ENCODE measurements at places on chromosomes 5 and 9.

- DNase-seq: no peak
These were observed 46.6 kb downstream of the PTPN3 start for GRCh38 chr9:109451311-109452025.

DNA sequence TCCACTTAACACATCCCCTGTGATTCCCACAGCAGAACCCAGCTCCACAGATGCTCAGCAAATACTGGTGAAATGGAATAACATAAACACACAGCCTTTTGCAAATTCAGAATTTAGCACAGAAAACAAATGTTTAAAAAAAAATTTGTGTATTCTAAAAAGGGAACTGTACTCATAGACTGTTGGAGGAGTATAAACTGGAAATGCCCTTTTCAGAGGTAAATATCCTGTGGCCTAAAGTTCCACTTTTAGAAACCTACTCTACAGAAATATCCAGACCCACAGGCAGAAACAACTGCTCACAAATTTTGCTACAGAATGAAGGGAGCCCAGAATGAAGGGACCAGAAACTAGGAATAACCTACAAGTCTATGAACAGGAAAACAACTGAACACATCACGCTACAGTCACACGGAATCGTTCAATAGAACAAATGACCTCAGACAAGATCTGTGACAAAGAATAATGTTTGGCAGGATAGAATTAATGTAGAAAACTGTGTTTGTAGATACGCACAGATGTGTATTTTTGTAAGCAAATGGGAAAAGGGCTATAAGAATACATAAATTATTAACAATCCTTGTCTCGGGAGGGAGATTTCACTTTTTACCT, 78.5 kb downstream of the SHB start:
- no peak for DNase-seq

DNA sequence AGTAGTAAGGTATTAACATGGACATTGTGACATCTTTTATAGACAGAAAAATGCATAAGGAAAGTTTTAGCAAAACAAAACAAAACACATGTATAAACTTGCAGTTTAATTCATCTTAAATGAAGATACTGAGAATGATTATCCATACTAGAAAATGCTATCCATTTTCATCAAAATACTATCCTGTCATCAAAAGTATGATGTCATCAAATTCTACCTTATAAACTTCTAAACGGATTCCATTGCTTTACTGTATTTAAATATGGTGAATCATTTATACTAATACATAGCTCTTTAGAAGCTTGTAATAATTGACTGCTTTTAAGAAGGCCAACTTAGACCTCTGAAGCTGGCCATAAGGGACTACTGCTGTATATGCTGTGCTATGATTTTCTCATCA, 221.0 kb downstream of the EDIL3 start:
- DNase-seq: no peak

DNA sequence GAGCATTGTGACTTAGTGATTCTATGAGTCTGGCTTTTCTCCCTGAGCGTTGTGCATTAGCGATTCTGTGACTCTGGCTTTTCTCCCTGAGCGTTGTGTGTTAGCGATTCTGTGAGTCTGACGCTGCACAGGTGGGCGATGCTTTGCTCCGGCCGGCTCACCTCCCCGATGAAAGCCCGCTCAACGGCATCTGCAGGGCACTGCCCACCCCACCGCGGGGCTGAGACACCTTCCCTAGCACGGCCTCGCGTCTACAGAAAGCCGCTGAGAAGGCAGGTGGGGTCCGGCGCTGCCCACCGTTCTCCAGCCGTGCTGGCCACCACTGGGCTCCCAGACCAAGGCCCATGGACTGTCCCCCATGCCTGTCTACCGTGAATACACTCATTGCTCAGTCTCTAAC, 12.8 kb upstream of the SLC9A3 start:
- DNase-seq: peak; percentile 46

DNA sequence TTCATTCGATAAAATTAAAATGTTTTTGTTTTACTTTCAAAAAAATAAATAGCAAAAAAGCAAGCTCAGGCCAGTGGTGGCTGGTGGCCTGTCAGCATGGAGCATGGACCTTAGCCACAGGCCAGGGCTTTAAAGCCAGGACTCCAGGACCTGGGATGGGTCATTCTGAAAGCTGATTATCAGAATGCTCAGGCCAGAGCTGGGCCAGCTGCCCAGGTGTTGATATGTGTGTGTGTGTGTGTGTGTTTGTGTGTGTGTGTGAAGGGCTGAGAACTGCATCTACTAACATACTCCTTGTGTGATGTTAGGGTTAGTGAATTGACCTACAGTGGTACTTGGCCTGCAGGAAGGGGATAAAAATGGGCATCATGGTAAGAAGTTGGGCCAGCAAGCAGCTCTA, 21.5 kb downstream of the PALM2AKAP2 start:
- no peak for DNase-seq

GRCh38 chr5:127030259-127031146, at the start of gene MARCHF3:
TSS of gene MARCHF3 (minus strand) at chr5:127030558. CDS start at chr5:126918171, 112,387 bp downstream.
- peak; percentile 98 for DNase-seq

DNA sequence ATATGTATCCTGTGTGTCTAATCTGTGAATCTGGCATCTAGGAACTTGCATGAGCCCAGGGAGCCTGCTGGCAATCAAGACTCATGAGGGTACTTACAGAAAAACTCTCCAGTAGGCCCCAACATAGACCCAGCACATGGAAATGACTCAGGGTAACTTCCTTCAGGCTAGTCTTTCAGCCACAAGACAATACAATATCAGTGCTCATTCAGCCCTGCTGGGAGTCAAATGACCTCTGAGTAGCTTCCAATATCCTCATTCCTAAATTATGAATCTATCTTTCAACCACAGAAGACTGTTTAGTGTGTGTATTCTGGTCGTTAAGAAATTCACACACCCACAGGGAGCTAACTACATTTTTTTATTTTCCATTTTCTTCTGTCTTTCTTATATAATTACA, 1273.0 kb downstream of the EFNA5 start:
- no peak for DNase-seq

DNA sequence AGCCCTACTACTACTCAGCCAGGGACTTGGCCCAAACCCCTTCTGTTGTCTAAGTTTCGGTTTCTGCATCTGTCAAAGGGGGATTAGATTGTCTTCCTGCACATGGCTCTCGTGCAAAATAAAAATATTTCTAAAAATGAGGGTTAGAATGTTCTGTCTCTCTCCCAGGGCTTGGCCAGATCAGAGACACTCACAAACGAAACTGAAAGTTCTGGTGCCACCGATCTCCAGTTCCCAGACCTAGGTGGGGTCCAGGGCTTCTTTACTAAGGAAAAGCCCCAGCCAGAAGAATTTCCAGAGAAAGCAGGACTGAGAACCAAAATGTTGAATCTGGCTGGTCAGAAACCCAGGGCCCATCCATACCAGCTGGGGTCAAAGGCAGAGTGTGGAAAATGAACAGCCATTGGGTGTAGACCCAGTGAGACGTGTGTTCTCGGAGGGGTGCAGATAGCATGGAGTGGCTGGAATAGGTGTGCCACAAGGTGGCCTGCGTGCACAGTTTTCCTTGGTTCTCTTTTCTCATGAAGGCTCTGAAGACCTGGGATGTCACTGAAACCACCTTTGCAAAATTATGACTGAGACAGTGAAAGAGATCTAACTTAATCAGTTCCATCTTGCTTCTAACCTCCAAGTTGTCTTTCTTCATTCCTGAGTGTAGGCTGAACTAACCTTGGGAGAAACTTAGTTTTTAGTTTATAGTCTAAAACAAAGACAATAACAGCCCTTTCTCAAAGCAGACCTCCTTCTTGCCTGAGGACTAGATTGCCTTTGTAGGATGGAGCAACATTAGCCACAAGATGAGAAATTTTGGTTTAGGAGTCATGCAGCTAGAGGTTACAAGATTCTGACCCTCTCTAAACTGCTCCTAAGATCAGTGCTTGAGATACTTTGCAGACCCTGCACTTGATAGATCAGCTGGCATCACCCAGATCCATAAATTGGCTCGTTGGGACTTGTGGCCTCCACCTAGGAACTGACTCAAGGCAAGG, 2.3 kb upstream of the SLC23A1 start:
- DNase-seq: peak; percentile 59

DNA sequence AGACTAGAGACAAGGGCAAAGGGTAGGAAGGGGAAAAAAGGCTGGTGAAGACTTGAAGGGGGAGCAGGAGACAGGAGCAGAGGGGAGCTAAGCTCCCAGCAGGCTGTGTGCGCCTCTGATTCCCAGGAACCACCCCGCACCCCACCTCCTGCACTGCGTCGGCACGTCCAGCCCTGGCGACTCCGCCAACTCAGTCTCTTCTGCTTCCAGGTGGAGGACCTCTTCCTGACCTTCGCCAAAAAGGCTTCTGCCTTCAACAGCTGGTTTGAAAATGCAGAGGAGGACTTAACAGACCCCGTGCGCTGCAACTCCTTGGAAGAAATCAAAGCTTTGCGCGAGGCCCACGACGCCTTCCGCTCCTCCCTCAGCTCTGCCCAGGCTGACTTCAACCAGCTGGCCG, 30.5 kb downstream of the DYNC2I2 start:
- no peak for DNase-seq

DNA sequence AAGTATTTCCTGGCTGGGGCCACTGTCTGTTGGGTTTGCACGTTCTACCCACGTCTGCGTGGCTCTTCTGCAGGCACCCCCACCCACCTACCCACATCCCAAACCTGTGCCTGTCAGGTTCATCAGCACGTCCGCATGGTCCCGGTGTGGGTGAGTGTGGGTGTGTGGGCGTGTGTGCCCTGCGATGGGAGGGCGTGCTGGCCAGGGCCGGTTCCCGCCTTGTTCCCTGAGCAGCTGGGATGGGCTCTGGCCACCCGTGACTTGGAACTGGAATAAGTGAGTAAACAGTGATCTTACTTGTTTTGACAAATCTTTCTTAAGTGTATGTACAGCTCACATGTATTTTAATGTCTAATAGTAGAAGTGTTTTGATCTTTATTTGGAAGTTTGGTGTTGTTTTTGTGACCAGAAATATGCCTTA, 20.4 kb downstream of the ERGIC1 start:
- peak; percentile 65 for DNase-seq

DNA sequence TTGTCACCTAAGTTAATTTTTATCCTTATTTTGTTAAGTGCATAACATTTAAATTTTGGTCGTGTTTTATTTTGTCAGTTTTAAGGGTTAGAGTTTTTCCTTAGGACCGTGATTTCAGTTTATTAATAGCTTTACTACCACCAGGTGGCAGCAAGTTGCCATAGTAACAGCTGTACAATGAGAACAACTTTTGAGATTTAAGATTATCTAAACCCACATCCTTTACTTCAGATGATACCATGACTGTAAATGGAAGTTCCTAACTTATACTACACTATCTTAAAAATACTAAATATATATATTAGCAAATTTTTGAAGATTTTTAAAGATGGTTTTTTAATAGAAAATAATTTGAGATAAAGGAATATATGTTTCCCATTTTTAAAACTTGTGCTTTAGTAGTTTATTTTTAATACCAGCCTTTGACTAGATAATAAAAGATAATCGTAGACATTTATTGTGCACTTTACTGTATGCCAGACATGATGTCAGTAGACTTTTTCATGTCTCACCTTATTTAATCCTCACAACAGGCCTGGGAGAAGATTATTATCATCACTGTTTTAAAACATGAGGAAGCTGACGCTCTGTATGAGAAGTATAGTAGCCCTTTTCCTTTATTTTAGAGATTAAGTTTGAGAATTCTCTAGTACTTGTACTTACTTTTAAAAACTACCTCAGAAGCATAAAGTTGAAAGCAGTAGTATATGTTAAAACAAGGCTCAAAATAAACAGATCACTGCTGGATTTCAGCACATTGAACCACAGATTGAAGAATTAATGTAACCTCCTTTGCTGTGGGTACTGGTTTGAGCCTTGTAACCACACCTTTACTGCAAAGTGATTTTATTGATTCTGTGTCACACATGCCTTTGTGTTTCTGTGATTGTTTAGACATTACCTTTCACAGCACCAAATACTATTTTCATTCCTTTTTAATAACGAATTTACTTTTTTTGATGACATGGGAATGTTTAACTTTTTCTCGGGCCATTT, 27.5 kb downstream of the SREK1 start:
- peak; percentile 64 for DNase-seq

DNA sequence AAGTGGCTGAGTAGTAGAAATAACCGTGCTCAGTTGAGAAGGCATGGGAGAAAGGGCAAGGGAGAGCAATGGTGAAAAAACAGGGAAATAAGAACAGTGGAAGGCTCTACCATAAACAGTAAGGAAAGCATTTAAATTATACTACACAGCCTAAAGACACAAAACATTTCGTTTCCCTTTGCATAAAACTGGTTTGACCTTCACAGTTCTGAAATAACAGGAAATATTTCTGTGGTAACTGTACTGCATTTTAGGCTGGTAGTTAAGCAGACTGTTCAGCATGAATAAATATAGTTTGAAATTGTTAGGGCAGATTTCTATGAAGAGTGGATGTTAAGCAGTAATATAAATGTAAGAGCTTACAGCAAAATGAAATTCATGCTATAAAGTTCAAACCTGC, 147.5 kb downstream of the CSNK1G3 start:
- DNase-seq: no peak

DNA sequence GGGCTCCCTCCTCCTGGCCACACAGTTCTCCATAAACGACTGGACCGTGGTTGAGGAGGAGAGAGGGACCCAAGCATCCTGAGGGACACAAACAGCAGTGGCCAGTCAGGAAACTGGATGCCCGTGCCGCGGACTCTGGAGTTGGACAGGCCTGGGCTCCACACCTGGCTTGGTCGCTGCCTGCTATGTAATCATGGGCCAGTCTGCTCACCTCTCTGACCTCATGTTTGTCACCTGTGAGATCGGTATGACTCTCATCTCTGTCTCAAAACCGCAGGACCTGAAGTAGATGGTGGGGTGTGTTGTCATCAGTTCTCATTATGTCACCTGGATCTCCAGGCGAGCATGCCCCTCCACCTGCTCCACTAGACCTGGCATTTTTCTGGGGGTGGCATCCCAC, 14.5 kb downstream of the CXXC5 start:
- DNase-seq: no peak

GRCh38 chr9:74066128-74066527, 431.0 kb upstream of the RORB start:
- DNase-seq: no peak

GRCh38 chr9:71920456-71921189, 9.2 kb downstream of the C9orf85 start:
- DNase-seq: no peak

GRCh38 chr9:120306561-120306960, 273.4 kb downstream of the CDK5RAP2 start:
- no peak for DNase-seq

DNA sequence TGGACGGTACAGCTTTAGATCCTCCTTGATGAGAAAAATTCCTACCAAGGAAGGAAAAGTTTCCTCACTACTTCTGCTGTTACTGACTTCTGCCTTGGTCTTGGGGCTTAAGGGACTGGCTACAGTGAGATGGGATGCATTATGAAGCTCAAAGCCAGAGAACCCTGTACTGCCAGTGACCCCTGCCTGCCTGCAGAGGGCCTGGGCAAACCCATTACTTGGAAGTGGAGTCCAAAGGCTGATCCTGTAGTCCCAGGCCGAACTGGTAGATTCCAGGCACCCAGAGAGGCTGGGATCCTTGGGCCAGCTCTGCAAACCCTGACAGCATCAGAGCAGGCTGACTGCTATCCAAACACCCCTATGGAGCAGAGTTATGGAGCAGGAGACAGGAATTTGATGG, 25.7 kb upstream of the NR5A1 start:
- no peak for DNase-seq

Data from mucosa of descending colon (tissue), 3 donors.